Stimulated activated CD4-positive, alpha-beta T cell treated with anti-CD3 and anti-CD28 coated beads, Interleukin-1b, Interleukin-23, amount 100 ng/mL, for 24 hours (primary cell): ENCODE measurements at places on chromosomes 4 and X.
A peak's percentile ranks its signal among the peaks of the same experiment; 100 is the strongest.

DNA sequence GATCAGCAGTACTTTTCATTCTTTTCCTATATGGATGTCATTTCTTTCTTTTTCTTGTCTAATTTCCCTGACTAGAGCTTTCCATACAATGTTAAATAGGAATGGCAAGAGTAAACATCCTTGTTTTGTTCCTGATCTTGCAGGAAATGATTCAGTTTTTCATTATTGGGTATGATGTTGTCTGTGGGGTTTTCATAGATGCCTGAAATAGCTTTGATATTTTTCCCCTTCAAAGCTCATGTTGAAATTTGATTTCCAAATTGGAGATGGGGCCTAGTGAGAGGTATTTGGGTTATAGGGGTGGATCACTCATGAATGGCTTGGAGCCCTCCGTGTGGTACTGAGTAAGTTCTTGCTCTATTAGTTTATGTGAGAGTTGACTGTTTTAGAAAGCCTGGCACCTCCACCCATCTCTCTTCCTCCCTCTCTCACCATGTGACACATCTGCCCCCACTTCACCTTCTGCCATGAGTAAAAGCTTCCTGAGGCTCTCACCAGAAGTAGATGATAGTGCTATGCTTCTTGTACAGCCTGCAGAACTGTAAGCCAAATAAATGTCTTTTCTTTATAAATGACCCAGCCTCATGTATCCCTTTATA, 22.3 kb upstream of the VSIG1 start:
- DNase-seq, result no peak

GRCh38 chrX:1181170-1181569, 31.3 kb downstream of the CRLF2 start:
- no peak for DNase-seq

DNA sequence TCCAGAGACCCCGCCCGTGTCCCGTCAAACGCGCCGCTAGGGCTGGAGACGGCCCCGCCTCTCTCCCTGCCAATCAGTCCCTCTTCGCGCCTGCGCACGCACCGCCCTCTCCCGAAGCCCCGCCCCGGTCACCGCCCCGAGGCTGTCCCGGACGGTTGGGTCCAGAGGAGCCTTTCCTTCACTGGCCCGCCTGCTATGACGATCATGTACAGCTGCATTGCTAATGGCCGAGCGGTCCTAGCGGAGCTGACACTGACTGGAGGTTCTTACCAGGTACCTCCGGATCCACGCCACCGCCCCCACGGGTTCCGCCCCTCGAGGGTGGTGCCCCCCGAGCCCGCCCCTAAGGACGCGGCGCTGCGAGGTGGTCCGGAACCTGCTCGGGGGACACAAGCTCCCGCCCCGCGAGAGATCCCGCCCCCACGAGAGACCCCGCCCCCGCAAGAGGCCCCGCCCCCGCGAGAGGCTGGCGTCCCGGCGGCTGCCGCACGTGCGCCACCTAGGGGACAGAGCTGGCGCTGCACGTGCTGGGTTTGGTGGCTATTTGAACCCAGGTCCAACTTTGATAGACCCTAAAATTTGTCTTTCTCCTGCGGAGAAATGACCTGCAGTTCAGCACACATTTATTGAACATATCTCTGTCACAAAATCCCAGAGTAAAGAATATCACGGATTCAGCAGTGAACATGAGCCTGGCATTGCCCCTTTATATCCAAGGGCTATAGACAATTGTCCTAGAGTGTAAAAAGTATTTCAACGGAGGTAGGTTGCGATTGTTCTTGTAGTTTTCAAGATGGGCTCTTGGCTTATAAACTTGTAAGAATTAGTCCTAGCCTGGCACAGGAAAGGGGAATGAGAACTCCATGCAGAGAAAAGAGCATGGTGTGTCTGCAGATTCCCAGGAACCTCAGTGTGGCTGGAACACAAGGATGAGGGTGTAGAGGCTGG, 88.7 kb downstream of the HNRNPD start:
- DNase-seq, result peak; percentile 99

- DNase-seq, result no peak
These were observed 13.3 kb downstream of the CXCR3 start for GRCh38 chrX:71604796-71605568.

- DNase-seq, result no peak
These were observed 423.0 kb upstream of the CNKSR2 start for GRCh38 chrX:20951016-20951810.

DNA sequence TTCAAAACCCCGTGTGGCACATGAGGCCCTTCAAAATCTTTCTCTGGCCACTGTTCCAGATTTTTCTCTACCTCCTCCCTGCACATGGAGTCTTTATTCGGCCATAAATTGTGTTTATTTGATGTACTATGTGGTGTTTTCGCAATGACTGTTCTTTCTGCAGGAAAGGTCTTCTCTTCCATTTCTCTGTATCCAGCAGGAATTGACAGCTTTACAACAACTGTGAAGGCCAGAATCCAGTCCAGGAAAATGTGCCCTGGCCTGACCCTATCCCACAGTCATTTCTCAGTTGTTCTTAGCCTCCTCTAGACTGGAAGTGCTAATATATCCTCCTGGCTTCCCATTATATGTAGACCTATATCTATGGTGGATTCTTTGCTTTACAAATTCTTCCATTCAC, 191.4 kb downstream of the COL25A1 start:
- DNase-seq, result no peak

DNA sequence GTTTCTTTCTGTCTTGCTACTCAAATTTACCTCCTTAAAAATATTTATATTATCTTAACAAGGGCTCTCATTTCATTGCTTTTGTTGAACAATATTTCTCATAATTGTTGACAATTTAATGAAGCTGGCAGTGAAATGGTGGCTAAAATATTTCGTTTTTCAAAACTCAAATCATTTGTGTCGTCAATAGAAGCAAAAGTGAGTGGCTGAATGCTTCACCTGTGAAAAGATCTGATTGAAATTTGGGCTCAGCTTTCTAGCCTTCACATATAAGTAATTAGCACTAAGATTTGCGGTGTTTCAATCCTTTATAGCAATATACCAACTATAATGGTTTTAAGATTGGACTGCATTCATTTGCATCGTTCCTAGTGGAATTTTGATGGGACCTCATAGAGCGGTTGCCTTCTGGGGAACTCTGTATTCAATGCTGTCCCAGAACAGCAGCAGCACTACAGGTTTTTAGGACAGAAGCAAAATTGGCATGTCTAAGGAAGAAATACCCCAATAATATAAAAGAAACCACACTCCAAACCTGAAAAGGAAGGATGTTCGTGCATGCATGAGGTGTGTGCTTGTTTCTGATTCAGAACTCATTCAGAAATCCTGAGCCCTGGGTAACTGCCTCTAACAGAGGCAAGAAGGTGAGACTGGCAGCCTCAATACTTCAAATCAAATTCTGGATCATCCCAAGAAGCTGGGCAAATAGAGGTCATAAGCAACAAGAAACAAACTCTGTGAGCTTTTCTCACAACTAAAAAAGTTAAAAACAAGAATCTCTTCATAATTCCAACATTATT, 2.5 kb downstream of the CXCL1 start:
- no peak for DNase-seq

- DNase-seq, result no peak
These were observed 821 bp downstream of the CXCL8 start for GRCh38 chr4:73741031-73741749.

GRCh38 chr4:182619660-182620059, 297.5 kb downstream of the DCTD start:
- DNase-seq, result no peak

DNA sequence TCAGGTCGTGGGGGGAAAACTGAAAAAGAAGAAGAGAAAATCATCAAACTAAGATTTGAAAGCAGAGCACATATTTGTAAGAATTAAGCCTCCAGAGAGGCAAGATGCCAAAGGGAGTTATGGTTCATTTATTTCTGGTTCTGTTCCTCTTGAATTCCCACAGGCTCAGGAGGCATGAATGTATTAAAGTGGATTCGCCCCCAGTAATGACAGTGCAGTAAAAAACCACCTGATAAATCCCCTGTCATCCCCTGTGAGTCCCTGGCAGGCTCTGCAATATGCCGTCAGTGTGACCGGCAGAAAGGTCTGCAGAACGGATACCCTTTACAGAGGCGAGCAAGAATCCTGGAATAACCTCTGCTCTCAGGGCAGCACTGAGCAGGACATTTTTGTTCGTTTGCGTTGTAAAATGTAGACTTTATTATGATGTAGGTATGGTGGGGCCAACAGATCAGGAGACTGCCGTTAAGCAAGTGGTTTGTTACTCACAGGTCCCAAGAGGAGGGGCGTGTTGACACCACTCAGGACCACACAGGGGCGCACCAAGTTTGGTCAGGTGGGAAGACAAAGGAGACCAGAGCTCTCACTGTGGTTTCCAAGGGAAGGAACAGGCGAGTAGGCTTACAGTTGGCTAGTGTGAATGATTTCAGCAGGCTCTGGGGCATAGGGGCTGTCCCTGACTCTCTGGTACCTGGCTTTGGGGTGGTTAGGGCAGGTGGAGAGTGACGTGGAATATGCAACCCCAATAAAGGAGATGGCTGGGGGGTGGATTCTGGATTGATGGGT, 75.3 kb downstream of the DHRSX start:
- DNase-seq, result no peak

- DNase-seq, result no peak
These were observed 1.5 kb downstream of the MAB21L2 start for GRCh38 chr4:150583287-150584110.

DNA sequence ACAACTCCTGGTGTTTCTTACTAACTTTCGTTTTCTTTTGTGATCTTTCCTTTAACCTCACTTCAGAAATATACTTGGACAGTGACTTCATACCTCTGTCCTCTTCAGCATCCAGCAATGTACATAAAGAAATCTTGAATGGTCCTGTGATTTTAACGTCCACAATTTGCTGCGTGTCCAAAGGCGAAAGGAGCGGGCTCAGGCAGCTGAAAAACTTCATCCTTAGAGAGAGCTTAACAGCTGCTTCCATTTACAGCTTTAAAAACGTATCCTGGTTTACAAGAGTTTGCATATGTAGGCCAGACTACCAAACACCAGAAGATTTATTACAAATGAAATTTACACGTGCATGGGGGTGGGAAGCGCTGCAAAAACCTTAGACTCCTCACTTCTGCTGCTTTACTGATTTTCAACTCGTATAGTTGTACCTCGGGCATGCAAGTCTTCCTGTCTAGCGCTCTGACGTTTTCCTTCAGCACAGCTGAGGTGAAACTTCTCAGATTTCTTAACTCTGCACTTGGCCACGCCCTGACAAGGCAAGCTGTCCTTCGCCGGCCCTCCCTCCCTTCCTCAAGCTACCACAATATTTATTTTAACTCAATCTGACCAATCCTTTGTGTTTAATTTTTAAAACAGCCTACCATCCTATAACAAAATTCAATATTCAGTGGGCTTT, 406.4 kb downstream of the FAM47A start:
- DNase-seq, result no peak

DNA sequence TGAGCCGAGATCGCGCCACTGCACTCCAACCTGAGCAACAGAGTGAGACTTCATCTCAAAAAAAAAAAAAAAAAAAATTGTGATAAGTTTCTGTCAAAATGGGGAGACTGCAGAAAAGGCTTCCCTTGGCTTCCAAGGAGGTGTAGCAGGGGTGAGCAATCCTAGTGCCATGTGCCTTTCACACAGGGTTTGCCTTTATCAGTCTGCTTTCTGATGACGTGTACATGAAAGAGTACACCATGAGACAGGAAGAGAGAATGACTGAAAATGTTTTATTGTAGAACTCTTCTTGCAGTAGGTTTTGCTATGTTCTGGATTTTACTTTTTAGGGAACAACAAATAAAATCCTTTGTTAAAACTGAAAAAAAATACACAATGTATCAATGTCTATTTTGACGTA, 23.4 kb upstream of the ZFP42 start:
- no peak for DNase-seq

DNA sequence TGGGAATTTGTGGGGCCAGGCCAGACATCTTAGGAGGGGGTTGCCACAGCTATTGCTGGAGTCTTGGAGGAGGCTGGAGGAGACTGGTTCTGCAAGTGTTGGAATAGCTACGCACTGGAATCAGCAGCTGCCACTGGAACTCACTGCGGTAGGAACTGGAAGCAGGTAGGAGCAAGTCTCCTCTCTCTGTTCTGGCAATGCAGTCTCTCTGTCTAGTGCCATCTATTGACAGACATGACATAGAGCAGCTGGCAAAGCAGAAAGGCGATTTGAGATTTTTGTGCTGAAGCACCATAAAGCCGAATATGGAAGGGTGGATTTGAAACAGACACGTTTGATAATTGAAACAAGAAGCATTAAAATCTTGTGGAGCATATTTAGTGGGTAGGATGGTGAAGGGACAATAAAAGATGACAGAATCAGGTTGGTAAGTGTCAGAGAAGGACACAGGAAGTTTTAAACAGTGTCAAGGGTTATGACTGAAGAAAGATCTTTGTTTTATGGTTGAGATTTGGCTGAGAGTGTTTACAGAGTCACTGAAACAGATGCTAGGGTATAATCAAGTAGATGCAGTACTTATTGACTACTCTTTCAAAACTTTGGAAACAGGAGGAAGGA, 23.5 kb upstream of the SYNPO2 start:
- no peak for DNase-seq

GRCh38 chrX:128929271-128930057, 593.8 kb downstream of the SMARCA1 start:
- DNase-seq, result no peak

DNA sequence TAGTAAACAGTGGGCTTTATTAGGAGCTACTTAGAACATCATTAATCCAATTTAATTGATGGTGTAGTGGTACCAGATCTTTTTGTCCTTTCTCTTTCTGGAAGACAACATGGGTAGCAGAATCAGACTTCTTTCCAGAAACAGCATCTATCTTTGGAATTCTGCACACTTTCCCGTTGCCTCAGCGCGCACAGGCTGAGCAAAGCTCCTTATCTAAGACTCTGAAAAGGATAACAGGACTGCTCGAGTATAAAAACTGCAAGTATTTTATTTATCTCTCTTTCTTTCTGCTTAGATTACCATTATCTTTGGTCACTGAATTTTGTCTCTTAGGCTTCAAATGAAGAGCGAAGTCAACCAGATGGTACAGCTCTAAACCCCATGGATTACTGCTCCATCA, 191.7 kb downstream of the DHX15 start:
- DNase-seq, result no peak

GRCh38 chr4:80732010-80732409, 298.5 kb upstream of the BMP3 start:
- no peak for DNase-seq

GRCh38 chr4:99863-100262, 24.4 kb upstream of the ZNF718 start:
- DNase-seq, result no peak

DNA sequence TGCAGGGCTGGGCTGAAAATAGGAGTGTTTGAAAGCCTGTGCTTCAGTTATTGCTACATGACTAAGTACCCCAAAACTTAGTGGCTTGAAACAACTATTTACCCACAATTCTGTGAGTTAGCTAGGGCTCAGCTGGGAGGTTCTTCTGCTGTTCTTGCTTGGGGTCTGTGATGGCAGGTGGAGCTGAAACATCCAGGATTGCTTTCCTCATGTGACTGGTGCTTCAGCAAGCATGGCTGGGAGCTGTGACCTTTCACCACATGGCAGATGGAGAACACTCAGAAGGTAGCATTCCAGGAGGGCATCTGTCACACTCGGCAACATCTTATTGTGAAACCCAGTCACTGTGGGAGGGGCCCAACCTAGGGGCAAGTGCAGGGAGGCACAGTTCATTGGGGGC, 57.0 kb upstream of the TBC1D14 start:
- no peak for DNase-seq

- DNase-seq, result no peak
These were observed 1139.7 kb downstream of the PCDH18 start for GRCh38 chr4:136392576-136392975.
